ENCODE measurements at places on chromosomes 1 and 21.

GRCh38 chr1:118101999-118102398 is 83.0 kb downstream of the SPAG17 start:
- DNase-seq: no peak

GRCh38 chr21:41692185-41692565 is 74.7 kb downstream of the RIPK4 start:
- no peak for DNase-seq

DNA sequence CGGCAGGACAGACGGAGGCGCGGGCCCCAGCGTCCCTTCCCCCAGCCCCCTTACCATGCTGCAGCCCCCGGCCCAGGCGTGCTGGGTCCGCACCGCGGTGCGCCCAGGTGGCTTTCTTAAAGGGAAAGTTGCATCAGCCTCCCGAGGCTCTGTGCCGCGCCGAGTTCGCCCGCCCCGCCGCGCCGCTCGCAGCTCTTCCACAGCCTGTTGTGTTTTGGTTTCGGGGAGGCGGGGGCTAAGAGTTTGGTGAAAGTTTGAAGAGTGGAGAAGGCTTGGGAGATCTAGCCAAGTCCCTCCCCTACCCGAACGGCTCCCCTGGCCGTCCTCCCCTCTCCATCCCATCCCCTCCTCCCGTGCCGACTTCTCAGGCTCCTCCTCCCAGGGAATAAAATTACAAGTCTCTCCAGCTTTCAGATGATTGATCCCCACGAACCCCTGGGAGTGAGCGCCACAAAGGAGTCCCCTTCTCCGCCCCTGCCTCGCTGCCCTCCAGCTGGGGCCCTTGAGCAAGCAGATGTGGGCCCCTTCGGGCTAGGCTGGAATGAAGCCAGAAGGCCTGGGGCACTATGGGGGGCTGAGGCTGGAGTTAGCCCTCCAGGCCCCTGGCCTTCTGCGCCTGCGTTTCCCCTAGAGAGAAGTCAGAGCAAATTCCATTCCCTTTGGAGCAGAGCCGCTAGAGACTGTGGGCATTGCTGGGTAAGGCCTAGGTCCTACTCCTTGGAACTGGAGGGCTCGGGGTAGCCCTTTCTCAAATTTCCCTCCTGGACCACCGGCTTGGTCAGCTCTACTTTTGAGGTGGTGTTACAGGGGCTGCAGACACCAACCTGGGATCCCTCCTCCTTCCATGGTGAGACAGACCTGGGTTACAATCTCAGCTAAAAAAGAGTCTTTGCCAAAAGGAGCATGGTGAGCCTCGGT is at the start of gene SLC6A9:
SLC6A9 (minus strand) TSS at position 211 of the 918 bp plus-strand sequence. CDS start 7,185 bp downstream, outside the sequence.
- DNase-seq: no peak

GRCh38 chr1:14926229-14926628 is 227.3 kb upstream of the TMEM51 start:
- no peak for DNase-seq

GRCh38 chr1:215523906-215524305 is 43.2 kb upstream of the KCTD3 start:
- no peak for DNase-seq

GRCh38 chr1:198261886-198262285 is 105.1 kb downstream of the NEK7 start:
- no peak for DNase-seq

GRCh38 chr1:39061951-39062350 is 35.8 kb downstream of the NDUFS5 start:
- no peak for DNase-seq

DNA sequence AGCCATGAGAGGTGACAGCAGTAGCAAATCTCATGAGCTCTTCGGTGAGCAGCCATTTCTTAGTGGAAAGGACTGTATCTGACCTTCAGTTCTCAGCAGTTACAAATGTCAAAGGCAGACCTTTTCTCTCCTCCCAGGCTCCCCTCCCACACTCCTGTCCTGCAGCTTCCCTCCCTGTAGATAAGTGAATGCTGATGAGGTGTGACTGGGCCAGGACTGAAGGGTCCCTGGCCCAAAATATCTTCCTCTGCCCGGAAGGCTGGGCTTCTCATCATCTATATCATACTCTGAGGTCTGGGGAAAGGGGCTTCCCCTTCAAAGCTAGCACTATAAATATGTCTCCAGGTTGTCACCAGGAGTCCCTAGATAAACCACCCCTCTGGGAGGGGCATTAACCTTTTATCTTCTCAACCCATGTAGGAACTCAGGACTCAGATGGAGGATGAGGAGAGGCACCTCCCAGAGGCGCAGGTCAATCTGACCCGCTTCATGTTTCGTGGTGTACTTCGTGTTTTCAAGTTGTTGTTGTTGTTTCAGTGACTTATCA is 3.6 kb upstream of the ADAMTSL4 start:
- no peak for DNase-seq

- no peak for DNase-seq
Measured at GRCh38 chr1:114263343-114263742, 109.7 kb upstream of the SYT6 start.

GRCh38 chr1:242738702-242739645 is 214.5 kb upstream of the PLD5 start:
- DNase-seq: no peak

GRCh38 chr1:108969346-108969745 is 6.1 kb upstream of the CLCC1 start:
- no peak for DNase-seq

DNA sequence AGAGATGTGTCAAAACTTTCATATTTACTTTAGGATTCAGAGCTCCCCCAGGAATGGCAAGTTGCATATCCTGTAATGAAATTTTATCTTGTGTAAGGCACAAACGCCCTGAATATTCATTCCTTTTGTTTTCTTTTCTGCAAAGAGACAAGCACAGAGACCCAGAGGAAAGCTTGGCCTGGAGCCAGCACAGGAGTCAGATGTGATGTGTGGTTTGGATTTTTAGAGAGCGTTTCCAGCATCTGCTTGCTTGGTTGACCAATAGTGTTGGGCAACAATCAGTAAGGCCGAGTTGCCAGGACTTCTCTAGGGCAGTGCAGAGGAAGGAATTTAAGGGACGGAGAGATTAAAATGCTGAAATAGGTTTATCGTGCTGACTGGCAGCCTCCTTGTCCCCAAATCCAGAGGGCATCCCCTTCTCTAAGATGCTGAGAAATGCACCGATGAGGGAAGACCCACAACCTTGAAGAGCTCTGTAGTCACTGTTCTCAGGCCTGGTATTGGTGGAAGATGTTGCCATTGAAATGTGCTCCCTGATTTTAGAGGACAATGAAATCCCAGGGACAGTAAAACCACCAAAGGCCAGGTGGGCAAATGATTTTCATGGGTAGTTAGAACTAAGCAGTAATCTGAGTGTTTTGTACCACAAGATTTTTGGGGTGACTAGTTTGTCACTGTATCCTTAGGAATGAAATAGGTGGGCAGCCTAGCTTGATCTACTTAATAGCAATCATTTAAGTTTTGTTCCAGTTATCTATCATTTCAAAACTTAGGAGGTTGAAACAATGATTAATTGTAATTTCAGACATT is 37.9 kb upstream of the RHOU start:
- no peak for DNase-seq

DNA sequence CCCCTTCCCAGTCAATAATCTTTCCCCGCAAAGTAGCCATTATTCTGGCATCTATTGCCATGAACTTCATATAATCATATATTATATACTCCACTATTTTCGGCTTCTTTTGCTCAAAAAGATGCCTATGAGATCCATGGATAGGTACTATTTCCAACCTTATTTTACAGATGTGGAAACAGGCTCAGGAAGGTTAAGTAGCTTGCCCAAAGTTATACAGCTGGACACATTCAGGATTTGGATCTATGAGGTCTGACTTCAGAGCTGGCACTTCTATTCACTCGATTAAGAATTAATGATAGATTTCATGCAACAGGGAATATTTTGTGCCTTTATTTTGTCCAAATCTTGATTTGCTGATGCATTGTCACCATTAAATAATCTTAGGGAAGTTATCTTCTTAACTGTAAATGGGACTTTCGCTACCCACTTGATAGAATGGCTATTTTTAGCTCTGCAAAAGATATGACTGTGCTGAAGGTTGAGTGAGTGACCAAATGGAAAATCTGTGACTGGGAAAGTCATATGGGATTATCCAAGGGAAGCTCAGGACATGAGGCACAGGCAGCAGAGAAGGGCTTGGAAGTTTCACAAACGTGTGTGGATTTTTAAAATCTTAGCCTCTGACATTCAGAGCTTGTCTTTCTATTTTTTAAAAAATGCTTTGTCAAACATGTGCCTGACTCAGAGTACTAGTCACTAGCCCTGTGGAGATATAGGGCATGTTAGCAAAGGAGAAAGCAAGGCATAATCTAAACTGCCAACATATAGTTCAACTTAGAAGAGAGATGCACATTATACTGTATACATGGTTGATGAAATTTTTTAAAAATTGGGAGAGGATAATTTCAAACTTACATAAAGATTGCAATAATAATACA is 36.5 kb downstream of the GIPC2 start:
- no peak for DNase-seq

DNA sequence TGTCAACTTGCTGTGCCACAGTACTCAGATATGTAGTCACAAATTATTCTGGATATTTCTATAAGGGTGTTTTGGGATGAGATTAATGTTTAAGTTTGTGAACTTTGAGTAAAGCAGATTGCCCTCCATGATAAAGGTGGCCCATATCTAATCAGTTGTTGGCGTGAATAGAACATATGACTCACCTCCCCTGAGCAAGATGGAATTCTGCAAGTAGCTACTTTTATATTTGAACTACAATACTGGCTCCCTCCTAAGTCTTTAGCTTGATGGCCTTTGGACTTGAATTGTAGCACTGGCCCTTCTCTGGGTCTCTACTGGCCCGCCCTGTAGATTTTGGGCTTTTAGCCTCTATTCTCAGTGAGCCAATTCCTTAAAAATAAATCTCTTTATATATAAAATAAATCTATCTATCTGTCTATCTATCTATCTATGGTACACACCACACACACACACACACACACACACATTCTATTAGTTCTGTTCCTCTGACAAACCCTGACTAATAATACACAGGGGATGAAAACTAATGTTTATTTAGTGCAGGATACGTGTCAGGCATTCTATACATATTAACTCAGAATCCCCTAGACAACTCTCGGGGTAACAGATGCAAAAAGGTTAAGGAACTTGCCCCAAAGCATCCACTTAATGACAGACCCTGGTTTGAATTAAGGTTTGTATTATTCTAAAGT is 37.9 kb upstream of the PDC start:
- DNase-seq: no peak

- no peak for DNase-seq
Measured at GRCh38 chr1:226506921-226507320, 41.6 kb upstream of the STUM start.

DNA sequence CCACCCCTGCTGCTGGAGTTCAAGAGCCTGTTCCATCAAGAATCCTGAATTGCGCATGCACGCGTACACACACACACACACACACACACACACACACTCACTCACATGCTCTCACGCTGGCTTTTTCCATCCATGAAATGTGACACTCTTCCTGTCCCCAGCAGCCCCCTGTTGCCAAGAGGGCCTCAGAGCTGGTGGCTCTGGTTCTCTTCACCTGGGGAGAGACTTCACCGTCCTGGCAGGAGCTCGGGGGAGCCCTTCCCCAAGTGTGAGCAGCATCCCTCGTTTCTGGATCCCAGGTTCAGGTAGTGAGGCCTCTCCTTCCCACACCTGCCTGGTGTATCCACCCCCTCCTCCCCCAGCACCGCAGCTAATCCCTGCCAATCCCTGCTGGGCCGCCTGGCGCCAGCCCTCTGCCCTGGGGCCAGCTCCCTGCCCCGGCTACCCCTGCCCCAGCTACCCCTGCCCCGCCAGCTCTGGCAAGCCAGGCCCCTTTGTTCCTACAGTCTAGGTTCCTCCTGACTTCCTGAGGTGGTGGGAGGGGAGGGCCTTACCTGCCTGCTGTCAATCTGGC is 9.9 kb downstream of the PLOD1 start:
- peak; percentile 76 for DNase-seq

- no peak for DNase-seq
Measured at GRCh38 chr1:85554630-85555327, 25.8 kb upstream of the CCN1 start.

DNA sequence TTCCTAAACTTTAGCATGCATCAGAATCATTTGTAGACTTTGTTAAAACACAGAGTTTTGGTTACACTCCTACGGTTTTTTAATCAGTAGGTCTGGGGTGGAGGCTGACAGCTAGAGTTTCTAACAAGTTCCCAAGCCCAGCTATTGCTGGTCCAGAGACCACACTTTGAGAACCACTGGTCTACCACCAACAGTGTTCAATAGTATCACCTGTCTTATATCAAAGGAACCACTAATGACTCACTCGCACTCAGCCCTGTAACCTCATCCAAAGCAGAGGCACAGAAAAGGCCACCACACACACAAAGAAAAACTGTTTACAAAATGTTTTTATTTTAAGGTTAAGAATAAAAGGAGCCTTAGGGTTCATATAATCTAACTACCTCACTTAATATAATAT is 68.7 kb downstream of the HIVEP3 start:
- DNase-seq: no peak

GRCh38 chr1:60747353-60747752 is 335.0 kb upstream of the NFIA start:
- DNase-seq: no peak

- no peak for DNase-seq
Measured at GRCh38 chr21:45870421-45870820, 111.1 kb upstream of the COL6A1 start.

DNA sequence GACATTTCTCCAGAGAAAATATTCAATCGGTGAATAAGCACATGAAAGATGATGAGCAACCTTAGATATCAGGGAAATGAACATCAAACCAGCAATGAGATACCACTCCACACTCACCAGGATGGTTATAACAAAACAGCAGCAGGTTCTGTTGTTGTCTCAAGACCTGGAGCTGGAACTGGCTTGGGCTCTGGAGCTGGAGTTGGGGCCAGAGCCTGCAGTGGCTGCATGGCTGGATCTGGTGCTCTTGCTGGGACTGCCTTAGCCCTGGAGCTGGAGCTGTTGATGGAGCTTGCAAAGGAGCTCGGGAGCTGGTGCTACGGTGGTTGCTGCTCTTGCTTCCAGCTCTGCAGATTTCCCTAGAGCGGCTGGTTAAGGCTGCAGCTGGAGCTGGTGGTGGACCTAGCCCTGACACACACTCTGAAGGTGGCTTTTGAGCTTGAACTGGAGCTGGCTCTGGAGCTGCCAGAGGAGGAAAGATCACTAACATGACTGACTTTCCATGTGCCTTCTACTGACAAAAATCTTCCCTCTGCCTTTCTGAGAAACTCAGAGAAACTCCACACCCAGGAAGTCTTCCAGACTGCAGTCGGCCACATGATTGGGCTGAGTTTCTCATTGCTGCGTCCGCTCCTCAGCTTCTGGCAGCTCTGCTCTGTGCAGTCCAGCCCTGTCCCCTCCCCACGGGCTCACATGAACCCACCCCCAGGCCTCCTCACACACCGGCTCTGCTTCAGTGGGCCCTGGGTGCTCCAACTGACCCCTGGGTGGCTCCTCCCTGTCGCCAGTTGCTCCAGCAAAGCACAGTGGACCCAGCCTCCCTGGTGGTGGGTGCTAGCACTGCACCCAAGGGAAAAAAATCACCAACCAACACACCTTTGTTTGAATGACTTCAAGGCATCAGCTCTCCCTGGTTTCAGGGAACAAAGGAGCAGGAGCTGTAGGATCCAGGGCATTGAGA is 139.1 kb upstream of the FMN2 start:
- no peak for DNase-seq

GRCh38 chr1:156961709-156962108 is 41.3 kb downstream of the LRRC71 start:
- no peak for DNase-seq
